ENCODE measurements at places on chromosomes 7 and 10.

GRCh38 chr10:113264333-113265131, 288.3 kb upstream of the HABP2 start:
- no peak for DNase-seq

DNA sequence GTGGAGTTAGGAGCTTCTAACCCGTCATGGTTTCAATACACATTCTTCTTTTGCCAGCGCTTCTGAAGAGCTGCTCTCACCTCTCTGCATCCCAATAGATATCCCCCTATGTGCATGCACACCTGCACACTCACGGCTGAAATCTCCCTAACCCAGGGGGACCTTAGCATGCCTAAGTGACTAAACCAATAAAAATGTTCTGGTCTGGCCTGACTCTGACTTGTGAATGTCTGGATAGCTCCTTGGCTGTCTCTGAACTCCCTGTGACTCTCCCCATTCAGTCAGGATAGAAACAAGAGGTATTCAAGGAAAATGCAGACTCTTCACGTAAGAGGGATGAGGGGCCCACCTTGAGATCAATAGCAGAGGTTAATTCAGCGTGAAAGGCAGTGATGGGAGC, 22.4 kb downstream of the PRSS2 start:
- DNase-seq = peak; percentile 25

GRCh38 chr10:71459513-71459912, 62.8 kb downstream of the CDH23 start:
- DNase-seq = no peak

DNA sequence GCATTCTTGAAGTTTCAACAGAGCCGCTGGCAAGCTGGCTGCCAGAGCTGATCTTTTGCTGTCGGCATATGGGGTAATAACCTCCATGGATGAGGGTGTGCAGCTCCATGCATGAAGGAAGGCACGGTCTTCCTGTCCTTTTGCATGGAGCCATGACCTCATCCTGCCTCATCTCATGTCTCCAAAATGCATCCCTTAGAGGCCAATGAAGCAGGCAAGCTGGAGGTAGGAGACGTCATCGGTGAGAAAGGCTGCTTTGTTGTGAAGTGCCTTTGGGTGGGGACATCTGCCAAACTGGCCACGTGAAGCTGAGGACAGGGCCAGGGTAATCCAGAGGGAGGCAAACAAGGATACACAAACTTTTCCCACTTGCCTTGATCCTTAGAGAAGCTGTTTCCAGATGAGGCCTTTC, 161.5 kb upstream of the TBX20 start:
- DNase-seq = no peak

- no peak for DNase-seq
Observed at GRCh38 chr7:55441774-55442522, 76.8 kb downstream of the LANCL2 start.

DNA sequence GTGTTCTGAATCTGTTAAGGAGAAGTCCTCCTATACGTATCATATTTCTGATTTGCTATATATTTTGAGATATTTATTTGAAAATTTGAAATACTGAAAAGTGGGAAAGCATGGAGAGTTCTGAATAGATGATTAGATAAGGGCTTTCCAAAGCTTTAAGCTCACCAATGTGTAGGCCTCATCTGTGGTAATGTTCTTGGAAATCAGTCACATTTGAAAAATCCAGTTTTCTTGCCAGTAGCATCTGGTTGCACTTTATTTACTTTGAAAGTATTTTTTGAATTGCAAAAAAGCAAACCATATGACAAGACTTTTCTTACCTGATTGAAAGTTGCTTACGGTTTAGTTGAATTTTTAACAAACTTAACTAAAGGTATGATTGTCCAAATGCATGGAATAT, 21.7 kb downstream of the ADD3 start:
- DNase-seq = no peak
